Adipose tissue (tissue), 3 donors: ENCODE measurements at places on chromosomes 5 and 9. TPM values are rescaled to one million over a fixed set of nuclear protein-coding genes. Genes with fewer than 3 reads are reported as not detected.

IL9 gene
- not detected for polyA plus RNA-seq

FXN gene
- polyA plus RNA-seq, result 8.3 TPM

AJM1 gene
- polyA plus RNA-seq, result 4.0 TPM

ALDH1A1 gene
- polyA plus RNA-seq, result 69.0 TPM

FOXD4 gene
- polyA plus RNA-seq, result not detected
